Esophagus squamous epithelium (tissue), 5 donors: ENCODE measurements at places on chromosomes 7 and 10.

DNA sequence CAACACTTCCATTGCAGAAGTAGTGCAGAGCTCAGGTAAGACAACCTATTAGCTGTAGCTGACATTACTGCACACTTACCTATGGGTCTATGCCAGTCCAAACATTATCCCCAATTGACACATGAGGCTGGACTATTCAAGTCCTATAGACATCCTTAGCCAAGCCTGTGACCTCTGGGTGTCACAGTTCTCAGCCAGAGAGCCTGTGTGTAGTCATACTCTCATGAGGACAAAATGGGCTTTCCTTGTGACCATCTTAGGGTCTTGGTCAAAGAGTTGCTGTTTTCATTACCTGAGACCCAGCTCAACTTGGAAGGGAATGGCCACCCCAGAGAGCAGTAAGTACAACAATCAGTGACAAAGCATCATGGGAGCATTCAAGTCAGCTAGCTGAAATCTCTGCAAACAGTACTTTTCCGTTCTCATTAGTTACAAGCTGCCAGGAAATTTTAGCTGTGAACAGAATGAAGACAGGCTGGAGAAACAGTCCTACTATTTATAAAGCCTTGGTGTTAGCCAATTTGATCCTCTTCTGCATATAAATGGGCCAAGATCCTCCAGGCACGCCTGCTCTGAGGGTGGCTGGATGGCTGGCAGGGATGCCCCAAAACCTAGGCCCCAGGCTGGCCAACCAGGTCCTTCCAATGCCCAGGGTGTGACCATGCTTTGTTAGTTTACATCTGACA, 44.3 kb downstream of the NUDCD3 start:
- no peak for DNase-seq

GRCh38 chr10:82150123-82150900, 275.3 kb downstream of the NRG3 start:
- no peak for DNase-seq

DNA sequence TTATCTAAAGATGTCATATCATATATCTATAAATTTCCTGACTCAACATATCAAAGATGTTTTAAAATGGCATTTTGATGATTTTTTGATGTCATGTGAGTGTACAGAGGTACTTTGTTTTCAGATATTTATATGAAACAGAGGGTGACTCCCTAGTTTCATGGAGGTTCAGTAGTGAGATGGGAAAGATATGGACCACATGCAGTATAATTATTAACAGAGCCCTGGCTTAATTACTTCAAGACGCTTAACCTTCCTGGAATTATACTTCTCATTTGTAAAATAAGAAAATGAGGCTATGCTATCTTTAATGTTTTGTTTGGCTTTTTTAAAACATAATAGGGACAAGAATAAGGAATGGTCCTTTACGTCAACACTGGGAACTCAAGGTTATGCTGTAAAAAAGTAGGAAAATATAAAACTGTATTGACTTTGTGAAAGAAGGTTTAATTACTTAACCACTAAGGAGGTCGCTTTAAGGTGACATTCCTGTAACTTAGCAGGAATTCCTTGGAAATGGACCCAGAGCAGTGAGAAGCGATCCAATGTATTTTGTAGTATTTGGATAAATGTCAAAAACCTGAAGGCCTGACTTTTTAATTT, 821.0 kb upstream of the IGFBP3 start:
- no peak for DNase-seq

GRCh38 chr10:119644994-119645393, 6.2 kb upstream of the BAG3 start:
- no peak for DNase-seq

DNA sequence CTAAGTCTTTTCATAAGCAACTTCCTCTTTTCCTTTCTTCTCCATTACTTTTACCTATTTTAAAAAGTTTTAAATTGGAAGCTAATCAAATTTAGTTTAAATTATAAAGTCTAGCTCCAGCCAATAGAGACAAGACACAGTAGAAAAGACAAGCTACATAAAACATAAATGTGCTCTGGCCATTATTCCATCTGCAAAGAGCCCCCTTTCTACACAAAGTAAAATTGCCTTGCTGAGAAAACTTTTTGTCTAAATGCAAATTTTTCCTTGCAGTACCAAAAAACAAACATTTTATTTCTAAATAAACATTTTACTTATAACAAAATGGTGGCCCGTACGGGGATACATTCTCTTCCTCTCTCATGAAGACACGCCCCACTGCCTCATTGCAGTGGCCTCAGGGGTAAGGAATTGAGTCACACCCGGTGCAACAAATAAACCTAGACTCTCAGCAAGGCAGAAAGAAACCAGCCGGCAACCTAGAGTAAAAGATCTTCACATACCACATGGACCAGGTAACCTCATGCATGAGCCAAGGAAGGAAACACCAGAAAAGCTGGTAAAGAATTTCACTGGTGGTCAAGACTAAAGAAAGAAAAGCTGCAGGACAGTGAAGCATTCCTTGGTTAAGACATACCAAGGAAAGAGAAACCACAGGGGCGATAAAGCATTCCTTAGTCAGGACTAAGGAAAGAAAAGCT, 71.6 kb upstream of the ZNF746 start:
- no peak for DNase-seq

DNA sequence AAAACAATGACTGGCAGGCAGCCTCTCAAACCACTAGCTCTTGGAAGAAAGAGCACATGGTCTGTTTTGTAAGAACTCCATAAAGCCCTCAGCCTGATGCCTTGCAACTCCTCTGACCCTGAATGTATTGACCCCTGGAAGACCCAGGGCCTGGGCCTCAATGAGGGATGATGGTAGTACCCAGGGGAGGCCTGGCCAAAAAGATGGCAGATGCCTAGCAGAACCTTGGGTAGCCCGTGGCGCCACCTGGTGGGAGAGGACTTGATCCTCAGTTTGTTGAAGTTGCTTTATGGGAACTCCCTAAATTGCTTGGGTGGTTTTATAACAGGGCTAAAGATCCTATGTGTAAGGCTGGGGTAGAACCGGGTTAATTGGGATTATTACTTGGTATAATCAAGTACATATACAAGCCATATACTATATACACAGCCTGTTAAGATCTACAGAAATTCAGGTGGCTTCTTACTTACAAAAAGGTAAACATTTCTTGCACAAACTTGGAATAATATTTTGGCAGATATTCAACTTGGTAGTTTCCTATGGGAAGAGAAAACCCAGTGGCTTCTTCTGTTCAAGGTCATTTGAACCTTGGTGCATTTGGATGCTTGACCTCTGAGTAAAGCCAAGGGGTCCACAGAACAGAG, 95.8 kb upstream of the CACUL1 start:
- DNase-seq: no peak

DNA sequence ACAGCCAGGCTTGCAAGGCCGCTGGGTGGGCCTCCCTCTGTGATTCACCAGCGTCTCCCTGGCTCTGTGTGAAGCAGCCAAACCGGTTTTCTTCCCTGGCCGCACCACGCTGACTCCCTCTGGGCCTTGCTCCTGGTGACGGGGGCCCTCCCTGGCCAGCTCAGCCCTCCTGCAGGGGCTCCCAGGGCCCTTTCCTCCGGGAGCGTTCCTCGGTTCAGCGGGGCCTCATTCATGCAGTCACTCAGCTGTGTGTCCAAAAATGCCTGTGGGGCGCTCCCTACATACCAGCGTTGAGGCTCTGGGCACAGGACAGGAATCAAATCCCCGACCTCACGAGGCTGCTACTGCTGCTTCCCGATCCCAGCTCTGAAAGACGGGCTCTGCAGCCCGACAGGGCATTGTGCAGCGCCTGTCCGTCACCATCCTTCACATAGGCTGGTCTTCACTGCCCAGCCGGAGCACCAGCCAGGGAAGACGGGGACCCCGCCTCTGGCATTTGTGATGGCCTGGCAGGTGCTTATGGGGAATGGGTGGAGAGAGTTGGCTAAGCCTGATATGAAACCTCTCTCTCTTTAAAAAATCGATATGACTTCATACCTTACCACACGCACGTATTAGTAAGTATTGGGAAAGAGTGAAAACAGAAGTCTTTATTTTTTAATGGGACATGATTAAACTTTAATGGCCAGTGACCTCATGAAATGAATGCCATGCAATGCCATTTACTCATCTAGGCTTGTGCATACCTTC, 110.0 kb upstream of the SHH start:
- DNase-seq: no peak

GRCh38 chr10:44390585-44391072, 5.7 kb upstream of the CXCL12 start:
- DNase-seq: no peak

- no peak for DNase-seq
Observed at GRCh38 chr10:57979491-57979890, 288.2 kb downstream of the IPMK start.

DNA sequence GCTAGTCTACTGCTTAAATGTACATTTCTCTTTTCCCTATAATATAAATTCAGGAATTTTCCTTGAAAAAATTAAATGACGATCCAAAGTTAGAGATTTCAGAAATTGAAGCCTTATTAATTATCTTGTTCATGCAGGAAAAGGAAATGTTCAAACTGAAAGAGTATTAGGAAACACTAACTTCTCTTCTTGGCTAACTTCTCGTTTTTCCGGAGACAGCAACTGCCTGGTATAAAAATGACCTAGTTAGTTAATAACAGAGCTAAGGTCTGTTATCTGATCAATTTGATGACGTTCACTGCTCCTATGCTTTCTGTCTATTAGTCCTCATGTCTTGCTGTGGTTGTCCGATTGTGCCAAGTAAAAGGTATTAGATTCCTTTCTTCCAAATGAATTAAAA, 212.5 kb downstream of the DGKB start:
- DNase-seq: no peak

DNA sequence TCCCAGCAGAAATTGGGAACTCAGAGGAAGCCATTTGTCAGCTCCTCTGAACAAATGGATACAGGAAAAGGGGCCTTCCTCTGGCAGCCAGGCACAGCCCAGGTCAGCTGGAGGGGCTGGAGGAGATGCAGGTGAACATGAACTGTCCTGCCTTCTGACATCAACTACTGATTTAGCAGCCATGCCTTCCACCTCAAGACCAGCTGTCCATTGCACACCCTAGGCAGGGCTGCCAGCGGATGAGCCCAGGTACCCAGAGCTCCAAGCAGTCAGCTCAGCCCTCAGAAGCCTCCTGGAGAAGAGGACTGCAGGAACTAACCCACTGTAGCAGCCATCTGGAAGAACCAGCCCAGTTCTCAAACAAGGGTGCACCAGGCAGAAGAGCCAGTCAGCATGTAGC, 44.1 kb upstream of the GDF10 start:
- DNase-seq: no peak

GRCh38 chr7:36161996-36162395, 8.9 kb downstream of the EEPD1 start:
- no peak for DNase-seq

DNA sequence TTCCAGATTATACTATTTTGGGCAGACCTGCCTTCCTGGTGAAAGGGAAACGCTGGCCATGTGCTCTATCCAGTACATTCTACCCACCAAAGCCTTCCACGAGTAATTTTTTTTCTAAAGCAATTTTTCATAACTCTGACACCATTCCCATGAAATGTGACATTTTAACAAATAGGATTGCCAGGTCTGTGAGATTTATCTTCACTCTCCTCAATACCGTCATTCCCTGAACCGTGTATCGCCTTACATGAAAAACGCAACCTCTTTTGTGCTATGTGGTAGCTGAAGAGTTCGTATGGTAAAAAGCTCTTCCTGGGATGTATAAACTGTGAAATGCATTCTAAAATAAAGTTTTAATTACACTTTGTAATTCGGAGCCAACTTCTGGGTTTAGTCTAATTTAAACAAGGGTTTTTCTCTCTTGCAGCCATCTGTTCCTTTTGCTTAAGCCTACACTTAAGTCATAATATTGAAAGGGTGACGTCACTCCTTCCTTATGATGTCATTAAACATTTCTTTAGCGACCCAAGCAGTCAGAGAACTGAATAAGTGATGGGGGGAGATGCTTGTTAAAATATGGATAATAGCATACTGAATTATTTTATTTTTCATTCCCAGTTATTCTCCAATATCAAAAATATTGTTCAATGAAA, 27.7 kb downstream of the C1QL3 start:
- no peak for DNase-seq

DNA sequence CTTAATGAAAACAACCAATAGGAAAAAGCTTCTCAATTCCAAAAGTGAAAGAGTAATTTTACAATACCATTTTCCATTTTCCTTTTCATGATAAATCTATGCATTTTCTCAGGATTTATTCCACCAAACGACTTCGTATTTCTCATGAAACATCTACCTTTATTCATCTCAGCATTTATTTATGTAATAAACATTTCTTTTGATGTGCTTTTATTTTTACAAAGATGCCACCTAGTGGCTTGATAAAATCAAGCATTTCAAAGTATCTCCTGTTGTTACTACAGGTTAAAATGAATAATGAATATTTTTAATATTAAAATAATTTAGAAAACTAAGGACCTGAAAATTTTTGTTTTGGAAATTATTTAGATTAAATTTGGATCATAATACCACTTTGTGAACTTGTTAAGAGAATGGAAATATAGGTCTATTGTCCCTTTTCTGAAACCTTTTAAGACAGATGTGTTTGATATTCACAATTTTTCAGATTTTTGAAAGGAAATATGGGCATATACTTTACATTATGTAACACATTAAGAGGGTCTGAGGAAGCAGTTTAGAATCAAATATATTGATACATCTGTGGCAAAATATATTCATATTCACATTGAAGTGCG, 2.7 kb upstream of the IQUB start:
- no peak for DNase-seq

DNA sequence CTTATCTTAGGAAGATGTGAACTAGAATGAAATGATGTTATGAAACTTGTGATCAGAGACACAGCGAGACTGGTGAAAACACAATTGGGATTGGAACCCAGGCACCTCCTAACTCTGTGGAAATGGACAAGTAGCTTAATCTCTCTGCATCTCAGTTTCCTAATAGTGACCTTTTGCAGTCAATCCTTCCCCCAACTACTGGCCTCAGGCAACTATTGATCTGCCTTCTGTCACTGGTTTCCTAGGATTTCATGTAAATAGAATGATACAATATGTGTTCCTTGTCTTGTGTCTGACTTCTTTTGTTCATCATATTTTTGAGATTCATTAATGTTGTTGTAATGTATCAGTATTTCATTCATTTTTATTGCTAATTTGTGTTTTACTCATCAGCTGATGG, 341.7 kb downstream of the REEP3 start:
- no peak for DNase-seq

DNA sequence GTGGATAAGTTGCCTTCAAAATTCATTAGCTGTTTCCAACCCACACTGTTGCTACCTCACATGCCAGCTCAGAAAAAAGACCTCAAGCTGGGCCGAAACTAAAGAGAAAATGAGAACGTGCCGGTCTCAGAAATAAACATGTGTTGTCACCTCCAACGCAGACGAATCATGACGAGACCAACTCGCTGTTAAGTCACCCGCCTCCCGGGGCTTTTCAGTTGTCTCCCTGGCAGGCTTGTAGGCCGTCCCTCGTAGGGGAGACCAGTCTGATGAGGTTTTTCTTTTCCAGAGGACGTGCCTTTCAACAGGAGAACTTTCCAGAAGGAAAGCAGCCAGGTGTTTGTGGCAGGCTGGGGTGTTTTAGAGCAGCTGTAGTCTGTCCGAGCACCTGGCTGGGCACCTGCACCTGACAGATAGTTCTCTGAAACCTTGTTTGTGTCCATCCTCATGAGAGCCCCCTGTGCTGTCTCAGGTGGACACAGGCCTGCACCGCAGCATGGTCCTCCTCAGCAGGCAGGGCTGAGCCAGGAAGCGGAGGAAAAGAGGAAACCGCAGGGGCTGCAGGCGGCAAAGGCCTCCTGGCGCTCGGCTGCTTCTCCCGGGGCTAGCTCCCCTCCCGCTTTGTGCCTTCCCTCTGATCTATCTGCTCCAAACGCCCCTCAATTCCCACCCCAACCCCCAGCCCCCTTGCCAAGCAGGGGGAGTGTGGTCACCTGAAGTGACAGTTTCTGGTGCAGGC, 78.8 kb downstream of the CHST15 start:
- DNase-seq: no peak

- DNase-seq: no peak
Observed at GRCh38 chr7:113799896-113800295, 118.9 kb downstream of the PPP1R3A start.
